ENCODE measurements at places on chromosomes 1 and 21. TPM values are rescaled to one million over a fixed set of nuclear protein-coding genes. Genes with fewer than 3 reads are reported as not detected.

Gene KRTAP11-1
- not detected for polyA plus RNA-seq

Gene NR5A2
- polyA plus RNA-seq = 2.5 TPM

Gene NPHS2
- polyA plus RNA-seq = 378 TPM

Gene FCGR3A
- polyA plus RNA-seq = 1.6 TPM

Gene WNT3A
- 0.32 TPM for polyA plus RNA-seq

Gene OPTC
- not detected for polyA plus RNA-seq

Gene EPHB2
- polyA plus RNA-seq = 16.1 TPM

DNA sequence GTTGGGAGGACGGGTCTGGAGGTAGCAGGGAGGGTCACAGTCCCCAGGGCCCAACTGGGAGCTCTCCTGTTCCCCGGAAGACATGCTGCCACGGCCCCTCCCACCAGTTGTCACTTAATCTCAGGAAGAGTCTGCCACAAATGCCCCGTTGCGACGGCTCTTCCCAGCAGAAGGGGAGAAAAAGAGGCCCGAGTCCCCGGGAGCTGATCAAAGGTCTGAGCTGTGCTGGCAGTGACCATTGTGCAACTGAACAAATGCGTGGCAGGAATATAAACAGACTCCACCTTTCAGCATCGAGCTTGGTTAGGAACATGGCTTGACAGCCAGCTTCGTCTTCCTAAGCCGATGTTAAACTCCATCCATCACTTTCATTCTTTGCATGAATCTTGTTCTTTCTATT is 27.8 kb upstream of the ZBTB21 start:
- no peak for DNase-seq

DNA sequence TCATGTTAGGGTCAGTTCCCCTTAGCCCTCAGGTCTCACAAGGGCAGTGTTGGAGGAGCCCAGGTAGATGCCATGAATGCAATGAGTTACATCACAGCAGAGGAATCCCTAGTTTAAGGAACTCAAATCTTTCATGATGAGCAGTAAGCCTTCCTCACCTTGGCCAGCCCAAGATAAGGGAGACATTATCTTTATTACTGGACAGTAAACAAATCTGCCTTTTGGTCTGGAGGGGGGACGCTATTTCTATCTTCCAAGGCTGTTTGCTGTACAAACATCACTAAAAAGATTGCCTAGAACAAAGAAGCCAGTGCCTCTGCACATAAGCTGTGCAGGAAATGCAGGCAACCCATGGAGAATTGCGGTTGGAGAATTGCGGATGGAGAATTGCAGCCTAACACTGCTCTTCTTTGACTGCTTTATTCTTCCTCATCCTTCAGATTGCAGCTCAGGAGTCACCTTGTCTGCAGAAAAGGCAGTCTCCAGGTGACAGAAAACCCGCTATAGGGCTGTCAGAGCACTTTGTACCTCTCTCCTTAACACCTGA is 2.3 kb upstream of the CHI3L1 start:
- DNase-seq = no peak

GRCh38 chr1:100811808-100812207 is 82.8 kb downstream of the EXTL2 start:
- no peak for DNase-seq

DNA sequence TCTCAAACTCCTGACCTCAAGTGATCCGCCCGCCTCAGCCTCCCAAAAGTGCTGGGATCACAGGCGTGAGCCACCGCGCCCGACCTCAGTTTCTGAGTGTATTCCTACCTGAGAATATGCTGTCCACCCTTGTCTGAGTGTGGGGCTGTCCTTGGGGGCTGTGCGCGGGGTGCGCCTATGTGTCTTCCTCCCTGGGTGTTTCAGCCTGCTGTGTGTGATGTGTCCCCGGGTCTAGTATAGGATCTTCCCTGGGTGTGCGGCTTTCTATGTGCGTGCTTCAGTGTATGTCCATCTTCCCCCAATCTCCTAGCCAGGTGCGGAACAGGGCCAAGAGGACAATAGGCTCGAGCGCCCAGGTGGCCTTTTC is 8.3 kb upstream of the ID3 start:
- no peak for DNase-seq

DNA sequence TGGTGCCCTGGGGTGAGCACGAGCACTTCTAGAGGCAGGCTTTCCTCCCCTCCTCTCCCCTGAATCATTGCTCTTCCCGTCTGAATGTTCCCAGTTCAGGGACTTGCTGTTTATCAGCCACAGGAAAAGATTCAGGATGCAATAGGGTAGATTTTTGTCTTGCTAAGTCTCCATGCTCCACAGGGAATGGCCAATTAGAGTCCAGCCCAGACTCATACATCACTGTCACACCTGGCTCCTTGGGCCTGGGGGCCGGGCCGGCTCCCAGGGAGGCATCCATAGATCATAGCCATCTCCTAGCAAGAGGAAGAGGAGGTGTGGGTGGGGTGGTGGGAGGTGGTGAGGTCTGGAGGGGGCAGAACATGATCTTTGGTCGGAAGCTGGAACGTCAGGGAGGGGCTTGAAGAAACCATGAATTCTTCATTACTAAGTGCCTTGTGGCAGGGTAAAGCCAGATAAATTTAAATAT is 83.4 kb downstream of the LRRN2 start:
- no peak for DNase-seq

DNA sequence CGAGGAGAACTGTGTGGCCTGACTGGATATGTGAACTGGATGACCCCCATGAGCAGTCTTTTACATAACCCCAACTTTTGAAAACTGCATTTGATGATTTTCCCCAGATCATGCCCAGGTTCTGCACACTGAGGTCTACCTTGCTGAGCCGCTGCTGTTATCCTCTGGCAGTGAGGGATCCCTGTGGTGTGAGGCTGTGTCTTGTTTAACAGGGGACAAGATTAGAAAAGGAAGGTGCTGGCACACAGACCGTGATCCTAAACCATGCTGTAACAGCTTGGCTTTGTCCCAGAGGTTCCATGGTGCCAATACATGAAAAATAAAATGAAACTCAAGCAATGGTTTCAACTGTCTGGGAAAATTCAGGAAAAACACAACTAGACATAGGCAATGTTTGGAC is 134.2 kb downstream of the ZZZ3 start:
- DNase-seq = no peak

DNA sequence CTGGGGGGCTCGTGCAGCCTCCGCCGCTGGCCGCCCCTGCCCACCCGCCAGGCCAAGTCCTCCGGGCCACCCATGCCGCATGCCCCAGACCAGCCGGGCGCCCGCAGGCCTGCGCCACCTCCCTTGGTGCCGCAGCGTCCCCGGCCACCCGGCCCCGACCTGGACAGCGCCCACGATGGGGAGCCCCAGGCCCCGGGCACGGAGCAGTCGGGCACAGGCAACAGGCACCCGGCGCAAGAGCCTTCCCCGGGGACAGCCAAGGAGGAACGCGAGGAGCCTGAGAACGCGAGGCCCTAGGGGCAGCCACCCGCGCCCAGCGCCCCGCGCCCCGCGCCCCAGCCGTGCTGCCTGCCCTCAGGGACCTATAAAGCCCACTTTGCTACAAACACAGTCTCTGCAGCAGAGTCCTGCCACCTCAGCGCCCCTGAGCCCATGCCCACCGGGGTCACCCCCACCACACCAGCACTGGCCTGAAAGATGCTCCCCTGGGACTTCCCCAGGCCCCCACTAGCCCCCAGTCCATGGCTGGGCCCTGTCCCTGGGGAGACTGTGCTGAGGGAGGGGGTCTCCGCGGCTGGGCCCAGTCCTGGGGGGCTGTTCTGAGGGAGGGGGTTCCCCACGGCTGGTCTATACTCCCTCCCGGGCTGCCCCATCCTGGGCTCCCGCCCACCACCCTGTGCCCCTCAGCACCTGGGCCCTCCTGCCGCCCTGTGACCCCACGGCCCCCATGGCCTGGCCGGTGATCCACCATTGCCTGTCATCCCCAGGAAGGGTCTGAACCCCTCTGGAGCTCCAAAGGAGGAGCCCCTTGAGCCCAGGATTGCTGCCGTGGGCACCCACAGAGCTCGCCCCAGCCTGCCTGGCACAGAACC is 8.6 kb downstream of the TNFRSF18 start:
- DNase-seq = no peak

DNA sequence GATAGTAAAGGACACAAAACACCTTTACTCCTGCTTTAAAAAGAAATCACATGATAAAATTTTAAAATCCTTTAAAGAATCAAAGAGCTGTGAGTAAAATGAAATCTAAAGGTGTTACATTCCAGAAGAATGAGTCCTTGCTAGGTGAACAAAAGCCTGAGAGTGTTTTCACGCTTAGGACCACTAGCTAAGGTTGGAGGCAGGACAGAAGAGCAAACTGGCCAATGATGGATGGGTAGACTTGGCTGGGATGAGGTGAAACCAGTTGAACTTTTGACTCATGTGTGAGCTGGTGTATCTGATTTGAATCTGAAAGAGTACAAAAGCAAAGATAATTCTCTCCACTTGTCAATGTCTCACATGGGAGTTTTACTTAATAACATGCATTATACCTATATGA is 35.1 kb downstream of the CATSPERE start:
- no peak for DNase-seq

DNA sequence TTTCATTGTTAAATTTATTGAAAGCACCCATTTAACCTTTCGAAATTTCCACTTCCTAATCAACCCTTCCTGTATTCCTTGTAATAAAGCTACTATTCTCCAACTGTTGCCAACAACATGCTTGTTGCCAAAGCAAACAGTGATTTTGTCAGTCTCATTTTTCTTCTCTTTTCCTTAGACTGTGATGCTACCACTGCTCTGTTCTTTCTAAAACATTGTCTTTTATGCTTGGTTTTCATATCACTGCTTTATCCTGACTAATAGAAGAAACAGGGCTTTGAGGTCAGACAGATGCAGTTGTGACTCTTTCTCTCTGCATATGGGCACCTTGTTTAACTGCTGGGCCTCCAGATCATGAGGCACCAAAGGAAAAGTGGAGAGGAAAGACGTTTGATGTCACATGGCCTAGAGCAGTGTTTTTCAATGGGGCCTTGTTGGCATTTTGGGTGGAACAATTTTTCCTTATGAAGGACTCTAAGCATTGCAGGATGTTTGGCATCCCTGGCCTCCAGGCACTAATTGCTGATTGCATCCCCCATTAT is 56.1 kb downstream of the HMCN1 start:
- DNase-seq = peak; percentile 30

DNA sequence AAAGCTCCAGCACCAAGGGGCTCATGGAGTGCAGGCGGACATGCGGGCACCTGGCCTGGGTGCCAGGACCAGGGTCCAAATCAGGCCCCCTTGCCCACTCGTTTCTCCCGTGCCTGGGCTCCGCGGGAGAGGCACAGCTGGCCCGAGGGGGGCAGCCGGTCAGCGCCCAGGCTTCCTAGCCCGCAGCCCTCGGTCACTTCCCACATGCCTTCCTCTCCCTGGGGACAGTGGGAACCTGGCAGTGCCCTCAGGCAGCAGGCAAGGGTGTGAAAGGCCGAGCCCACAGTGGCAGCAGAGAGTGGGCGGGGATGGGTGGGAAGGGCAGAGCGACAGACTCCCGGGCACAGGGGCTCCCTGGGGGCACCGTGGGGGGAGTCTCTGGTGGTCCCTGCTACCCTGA is 69.8 kb downstream of the MEGF6 start:
- no peak for DNase-seq

GRCh38 chr1:167057241-167057688 is 32.9 kb downstream of the GPA33 start:
- DNase-seq = peak; percentile 40

DNA sequence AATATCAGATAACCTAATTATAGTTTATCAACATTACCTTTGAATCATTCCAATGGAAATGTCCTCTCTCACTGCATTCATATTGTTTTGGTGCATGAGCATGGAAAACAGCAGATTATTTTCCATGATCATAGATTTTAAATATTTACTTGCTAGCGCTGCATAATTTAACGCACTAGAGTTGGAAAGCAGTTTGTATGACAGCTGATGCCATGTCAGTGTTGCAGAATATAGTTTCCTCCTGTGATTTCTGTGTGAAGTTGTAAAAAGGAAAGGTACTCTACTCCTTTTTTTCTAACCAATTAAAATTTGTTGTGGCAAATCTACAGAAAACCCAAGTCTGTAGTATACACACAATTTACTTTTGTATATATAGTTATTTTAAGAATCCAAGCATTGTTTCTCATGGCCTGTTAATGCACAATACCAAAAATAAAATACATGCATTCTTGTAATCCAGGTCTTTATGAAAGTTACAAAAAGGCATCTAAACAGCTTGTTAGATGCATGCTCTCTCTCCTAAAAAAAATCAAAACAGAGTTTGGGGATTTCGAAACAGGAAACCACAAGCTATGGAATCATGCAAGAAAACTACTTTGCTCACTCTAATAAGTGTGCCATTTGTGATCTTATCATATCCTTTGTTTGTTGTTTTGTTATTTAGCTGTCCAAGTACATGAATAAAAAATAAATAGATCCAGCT is 1.9 kb upstream of the ATG4C start:
- DNase-seq = no peak

DNA sequence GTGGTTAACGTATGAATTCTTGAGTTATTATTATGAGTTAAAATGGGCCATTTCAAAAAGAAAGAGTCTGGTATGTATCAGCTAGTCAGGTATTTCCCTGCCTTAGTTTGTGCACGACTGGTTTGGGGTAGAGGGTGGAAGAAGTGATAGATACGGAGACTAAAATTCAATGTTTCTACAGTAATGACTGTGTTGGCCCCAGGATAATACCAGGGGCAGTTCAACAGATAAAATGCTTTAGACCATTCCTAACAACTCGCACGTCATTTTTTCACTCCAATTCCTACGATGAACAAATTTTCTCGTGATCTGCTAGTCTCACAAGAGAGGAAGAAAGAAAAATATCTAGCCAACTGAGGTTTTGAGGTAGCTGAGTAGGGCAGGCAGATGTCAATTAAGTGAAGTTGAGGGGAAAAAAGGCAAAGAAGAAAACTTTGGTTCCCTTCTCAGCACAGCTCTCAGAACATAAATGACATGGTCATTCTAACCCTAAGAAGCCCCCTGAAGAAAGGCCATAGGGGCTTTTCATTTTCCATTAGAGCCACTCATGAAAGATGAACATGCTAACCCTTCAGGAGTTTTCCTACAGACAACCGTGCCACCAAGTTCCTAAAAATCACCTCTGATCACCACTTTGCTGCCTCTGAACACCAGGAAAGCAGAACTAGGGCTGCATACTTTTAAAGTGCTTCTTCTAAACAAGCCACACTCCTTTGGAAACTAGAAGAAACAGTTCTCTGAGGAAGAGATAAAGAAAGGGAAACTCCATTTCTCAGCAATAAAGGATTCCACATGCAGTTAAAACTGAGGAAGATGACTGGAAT is 5.6 kb downstream of the MCOLN2 start:
- DNase-seq = no peak

DNA sequence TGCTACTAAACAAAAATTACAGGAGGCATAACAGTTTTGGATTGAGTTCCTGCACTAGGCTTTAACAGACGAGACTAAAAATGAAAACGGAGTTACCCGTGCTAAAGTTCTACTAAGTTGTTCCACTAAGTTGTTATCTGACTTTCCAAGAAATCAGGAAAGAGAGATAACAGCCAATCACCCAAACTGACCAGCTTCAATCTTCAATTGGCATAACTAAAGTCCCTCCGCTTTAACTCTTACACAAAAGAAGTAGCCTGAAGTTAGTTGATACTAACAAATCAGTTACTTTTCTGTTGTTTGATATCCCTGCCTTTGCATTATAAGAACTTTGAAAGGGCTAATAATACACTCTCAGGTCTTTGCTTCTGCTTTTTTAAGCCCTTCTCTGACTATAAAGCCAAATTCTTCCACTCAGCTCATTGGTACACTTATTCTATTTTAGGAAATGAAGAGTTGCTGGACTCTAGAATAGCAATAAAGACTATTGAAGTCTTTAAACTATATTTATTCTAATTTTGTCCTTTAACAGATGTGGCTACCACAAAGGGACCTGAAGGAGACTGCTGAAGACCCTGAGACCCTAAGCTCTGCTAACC is 61.3 kb downstream of the TESK2 start:
- DNase-seq = no peak

GRCh38 chr1:15186846-15187151 is 33.3 kb downstream of the TMEM51 start:
- no peak for DNase-seq
